ENCODE measurements at places on chromosomes 7 and 10.

DNA sequence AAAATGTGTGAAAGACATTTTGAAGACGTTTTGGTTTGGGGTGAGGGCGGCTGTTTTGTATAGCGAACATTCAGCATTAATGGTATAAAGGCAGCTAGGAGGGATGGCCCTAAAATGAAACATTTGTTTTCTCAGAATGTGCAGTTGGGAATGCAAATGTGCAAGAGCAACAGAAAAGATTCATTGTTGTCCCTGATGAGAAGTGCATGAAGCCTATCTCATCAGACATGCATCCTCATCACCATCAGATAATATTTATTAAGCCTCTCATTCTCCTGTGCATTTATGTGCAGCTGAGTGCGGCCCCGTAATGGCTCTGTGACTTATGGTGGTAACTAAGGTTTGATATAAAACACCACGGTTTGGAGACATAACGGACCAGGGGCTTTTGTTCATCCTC lies 199.5 kb downstream of the GFRA1 start:
- DNase-seq, result no peak

DNA sequence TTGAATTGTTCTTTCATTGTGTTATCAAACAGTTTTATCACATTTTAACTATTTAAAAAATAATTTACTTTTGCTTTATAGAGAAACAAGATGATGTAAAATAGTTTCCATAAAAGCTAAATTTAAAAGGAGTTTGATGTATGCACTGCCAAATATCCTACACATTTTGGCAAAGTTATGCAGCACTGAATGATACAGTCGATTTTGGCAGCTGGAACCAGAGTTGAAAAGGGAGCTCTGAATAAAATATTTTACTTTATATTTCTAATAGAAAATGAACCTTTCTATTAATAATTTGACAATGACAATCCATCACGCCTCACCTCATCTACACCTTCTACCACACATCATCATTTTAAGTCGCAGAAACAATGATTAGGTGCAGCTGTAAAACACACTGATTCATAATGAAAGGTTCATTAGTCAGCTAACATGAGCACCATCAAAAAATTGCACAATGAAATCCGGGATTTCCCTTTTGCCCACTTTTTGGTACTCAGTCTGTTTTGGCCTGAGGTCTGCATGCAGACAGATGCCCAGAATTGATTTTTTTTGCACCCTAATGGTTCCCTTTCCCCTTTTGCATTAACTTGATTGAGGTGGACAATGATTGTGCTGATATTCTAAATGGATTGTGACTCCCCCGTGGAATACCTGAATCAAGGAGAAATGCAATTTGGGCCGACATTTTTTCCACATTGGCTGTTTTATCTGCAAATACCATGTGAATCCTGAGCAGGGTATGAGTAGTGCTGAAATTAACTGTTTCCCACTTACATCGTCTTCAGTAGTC lies 105.8 kb downstream of the THSD7A start:
- no peak for DNase-seq

DNA sequence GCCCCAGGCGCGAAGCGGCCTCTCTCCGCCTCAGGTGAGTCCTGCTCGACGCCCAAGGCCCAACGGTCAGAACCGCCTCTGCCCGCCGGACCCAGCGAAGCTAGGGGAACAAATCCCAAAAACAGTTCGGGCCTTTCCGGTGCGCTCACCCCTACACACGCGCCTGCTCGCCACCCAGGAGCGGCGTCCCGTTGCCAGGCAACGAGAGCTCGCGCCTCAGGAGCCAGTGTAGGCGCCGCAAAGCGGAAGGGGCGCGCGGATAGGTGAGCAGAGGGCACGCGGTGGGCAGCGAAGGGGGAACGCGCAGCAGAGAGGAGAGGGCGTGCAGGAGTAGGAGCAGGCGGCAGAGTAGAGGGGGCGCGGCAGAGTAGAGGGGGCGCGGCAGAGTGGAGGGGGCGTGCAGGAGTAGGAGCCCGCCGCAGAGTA lies at the start of the genes DYDC1 and DYDC2:
Gene DYDC1 (minus strand): TSS at position 193 of the 426 bp plus-strand sequence. CDS start 4,154 bp downstream, outside the sequence.
Gene DYDC2 (plus strand): TSS at position 219 of the 426 bp plus-strand sequence. CDS start 5,663 bp downstream, outside the sequence.
- DNase-seq, result no peak

DNA sequence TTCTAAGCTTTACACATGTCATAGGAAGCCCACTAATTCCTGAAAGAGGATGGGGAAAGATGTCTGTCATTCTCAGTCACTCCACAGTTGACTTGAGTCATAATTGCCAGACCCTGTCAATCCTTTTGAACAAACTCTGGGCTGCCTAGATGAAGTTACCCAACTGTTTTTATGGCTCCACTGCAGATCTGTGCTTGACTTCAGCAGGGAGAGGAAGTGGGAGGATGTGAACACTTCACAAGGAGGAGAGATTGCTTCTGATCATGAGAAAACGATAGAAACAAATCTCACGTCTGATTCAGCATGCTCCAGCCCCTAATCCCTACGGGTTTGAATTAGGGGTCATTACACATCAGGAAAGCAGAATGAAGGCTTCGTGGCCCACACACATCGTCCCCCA lies 596.6 kb upstream of the CELF2 start:
- DNase-seq, result no peak

- peak; percentile 23 for DNase-seq
These were observed 529 bp downstream of the TASOR2 start for GRCh38 chr10:5684971-5685763.

DNA sequence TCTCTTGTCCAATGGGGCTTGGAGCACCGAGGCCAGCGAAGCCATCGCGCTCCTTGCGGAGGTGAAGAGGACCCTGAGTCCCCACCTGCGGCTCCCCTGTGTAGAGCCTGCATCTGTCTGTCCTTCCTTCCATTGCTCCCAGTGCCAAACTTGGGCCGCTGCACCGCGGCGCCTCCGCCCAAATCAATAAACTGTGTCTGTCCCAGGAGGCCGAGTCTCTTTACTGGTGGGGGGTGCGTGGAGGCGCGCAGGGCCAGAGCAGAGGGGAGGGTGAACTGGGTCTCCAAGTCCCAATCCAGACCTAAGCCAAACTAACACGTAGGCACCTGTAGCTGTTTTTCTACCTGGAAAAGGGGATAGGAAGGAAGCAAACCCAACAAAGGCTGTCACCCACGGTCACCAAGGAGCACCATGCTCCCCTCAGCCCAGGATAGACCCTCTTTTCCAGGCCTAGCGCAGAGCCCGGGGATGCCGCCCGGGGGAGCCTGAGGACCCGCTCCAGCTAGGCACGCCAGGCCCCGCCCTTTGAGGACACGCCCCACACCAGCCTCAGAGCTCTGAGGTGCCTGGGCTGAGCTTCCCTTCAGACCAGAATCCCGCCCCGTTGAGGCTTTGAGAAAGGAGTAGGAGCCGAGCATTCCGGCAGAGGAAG lies 1.2 kb upstream of the CHAT start:
- DNase-seq, result no peak

- DNase-seq, result peak; percentile 22
These were observed 15.5 kb upstream of the CRTAC1 start for GRCh38 chr10:98045785-98046389.

GRCh38 chr10:27911539-27911938 lies 87.3 kb downstream of the ODAD2 start:
- DNase-seq, result no peak

DNA sequence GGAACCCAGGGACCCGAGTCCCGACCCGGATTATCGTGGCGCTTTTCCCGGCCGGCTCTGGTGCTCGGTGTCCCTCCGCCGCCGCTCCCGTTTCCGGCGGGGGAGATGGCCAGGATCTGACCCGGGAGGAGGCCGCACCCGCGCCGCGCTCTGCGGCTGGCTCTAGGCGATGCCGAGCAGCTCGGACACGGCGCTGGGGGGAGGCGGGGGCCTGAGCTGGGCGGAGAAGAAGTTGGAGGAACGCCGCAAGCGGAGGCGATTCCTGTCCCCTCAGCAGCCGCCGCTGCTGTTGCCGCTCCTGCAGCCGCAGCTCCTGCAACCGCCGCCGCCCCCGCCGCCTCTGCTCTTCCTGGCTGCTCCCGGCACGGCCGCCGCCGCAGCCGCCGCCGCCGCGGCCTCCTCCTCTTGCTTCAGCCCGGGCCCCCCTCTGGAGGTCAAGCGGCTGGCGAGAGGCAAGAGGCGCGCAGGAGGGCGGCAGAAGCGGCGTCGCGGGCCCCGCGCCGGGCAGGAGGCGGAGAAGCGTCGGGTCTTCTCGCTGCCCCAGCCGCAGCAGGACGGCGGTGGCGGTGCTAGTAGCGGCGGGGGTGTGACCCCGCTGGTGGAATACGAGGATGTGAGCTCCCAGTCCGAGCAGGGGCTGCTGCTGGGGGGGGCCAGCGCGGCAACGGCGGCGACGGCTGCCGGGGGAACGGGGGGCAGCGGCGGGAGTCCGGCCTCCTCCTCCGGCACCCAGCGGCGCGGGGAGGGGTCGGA lies 593 bp downstream of the CDK13 start:
- peak; percentile 13 for DNase-seq

- DNase-seq, result no peak
These were observed 143.2 kb downstream of the TCERG1L start for GRCh38 chr10:131168238-131168875.

DNA sequence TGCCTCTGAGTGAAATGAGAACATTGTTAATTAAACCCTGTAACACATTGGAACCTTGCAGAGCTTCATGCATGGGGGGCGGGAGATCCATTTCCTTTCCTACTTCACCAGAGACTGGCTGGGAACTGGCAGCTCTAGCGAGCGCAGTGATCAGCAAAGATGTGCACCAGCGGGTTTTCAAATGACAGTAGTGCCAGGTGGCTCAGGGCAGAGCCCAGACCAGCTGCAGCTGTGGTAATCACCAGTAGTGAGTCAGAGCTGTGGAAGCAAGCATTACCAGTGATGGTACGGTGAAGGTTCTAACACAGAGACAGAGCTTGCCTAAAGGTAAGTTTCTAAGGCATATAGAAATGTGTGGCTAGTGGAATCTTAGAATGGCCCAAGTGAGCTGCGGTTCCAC lies 1009.7 kb upstream of the CELF2 start:
- no peak for DNase-seq

DNA sequence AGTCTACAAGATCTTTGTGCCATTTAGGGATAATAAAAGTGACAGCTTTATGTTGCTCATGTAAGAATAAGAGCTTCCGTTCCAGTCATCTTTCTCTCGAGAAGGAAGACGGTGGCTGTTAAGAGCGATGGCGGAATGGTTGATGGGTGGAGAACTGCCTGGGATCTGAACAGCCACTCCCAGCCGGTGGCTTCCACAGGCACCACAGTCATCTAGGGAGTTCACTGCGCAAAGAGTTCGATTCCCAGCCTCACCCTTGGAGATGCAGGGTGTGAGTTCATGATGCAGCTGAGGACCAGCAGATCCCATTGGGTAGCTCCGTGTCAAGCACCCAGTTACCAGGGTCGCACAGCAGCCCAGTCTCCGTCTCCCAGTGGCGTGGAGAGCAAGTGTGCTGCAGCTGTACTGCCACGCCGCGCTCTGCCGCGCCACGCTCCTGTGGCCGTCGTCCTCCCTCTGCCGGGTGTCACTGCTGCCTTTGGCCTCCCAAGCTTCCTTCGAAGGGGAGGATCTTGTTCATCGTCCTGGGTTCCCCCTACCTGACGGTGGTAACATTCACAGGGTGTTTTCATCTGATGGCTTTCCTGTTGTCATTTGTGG lies 7.8 kb downstream of the SUN1 start:
- no peak for DNase-seq

DNA sequence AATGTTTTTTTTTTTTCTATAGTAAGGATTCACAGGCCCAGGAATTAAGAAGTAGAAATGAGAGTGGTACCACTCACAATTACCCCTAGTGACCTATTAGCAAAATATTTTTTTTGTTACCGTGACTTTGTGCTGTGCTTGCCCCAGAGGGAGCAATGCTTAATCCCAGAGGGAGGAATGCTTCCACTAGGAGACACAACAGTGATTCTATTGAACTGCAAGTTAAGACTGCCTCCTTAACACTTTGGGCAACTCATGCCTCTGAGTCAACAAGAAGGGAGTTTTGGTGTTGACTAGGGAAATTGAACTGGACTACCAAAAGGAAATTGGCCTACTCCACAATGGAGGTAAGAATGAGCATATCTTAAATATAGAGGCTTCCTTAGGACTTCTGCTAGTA lies 17.2 kb upstream of the MEOX2 start:
- no peak for DNase-seq

DNA sequence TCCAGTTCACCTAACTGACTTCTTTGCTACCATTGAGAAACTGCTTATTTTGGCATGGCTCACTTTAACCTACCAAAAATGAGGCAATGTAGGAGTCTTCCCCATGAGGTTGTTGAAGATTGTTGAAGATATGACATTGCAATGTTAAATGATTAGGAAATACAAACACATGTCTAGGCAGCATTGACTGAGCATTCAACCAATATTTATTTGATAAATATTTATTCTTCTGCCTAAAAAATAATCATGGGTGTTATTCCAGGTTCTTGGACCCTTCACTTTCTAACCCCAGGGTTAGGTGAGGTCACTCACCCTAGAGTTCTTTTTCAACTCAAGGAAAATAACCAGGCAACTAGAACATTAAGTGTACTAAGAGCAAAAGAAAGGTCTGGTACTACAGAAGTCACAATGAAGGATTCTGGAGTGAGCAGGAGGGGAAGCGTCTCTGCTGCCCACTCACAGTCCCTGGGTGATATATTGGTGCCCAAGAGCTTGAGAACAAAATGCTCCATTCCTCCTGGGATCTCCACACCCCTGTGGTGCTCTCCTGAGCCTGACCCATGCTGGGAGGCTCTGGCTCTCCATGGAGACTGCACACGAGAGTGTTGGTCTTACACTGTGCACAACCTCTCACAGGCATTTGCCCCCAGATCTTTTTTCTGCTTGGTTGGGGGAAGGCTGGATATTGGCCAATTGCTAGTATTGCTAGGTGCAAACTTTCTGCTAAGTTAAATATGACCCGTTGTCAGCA lies 123.4 kb downstream of the SPAG6 start:
- DNase-seq, result no peak

DNA sequence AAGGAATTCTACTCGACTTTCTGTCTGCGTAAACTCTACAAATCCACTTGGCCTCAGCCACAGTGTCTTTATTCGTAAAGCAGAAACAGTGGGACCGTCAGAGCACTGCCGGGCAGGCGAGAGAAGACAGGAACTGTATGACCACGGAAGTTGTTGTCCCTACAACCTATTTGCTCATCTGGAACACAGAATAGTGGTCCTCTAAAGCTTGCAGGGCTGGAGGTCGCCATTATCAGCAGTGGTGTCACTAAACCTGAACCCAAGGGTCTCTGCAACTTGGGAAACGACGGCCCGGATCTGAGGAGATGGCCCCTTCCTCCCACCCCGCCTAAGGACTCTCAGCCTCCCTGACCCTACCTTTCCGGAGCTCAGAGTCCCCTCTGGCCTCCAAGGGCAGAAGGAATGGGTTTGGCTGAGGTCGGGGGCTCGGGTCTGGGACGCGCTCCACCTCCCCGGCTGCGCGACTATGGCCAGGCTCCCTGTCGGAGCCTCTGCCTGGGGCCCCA lies 442 bp downstream of the STYXL1 start:
- no peak for DNase-seq

Measured in stimulated activated CD8-positive, alpha-beta memory T cell treated with anti-CD3 and anti-CD28 coated beads, Interleukin-2, amount 100 ng/mL, for 1 hour (primary cell).